ENCODE measurements at places on chromosomes 7 and 10.

- DNase-seq: peak; percentile 10
These were observed at the start of gene PRKCQ for GRCh38 chr10:6579904-6580278. Gene PRKCQ, minus strand, starts transcription at chr10:6580276. Its CDS starts 65,141 bp downstream, at chr10:6515135.

DNA sequence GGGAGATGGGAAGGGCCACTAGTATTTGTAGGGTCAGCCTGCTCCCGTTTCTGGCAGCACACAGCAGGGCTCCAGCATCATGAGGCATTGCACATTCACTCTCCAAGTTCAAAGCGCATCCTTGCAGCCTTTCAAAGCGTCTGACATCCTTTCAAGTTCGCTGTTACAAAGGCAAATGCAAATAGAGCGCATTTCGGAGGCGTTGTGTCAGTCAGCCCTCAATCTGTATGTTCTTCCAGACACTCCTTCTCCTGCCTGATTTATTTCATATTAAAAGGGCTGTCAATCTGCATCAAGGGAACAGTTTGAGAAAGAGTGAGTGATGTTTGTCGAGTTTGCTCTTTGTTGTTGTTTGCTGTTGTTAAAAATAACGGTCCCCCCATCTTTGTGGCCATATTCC is 188.5 kb downstream of the SNX10 start:
- no peak for DNase-seq

DNA sequence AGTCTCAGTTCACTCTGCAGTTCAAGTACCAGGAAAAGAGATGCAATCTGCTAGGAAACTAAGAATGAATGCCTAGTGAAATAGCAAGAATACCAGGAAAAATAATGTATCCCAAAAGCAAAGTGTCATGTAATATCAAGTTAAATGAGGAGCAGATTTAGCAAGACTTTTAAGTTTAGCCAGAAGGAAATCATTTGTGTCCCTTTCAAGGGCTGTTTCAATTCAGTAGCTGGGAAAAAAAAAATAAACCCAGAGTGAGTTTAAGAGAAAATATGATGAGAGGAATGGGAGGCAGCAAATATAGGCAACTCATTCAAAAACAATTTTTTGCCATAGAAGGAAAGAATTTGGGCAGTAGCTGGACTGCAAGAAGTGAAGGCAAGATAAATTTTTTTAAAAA is 135.8 kb downstream of the DGKB start:
- DNase-seq: peak; percentile 74

- peak; percentile 40 for DNase-seq
These were observed 54.3 kb downstream of the ERCC6 start for GRCh38 chr10:49484486-49485235.

- no peak for DNase-seq
These were observed 64.2 kb upstream of the RAPGEF5 start for GRCh38 chr7:22420973-22421635.

GRCh38 chr7:155187061-155187785 is 110.5 kb upstream of the INSIG1 start:
- no peak for DNase-seq

DNA sequence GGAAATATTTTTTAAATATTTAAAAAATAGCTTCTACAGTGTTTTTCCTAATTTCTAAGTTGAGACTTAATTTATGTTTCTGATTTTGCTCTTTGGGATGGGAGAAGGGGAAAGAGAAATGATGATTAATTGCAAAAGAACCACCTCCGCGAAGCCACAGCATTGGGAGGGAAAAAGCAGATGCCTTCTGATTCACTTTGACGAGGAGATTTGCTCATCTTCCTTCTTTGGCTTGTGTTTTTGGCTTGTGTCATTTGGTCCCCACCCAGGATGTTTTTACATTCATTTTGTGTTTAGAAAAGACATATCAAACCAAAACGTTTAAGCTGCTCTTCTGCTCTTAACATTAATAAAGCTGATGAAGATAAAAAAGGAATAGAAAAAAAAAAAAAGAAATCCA is 121.7 kb downstream of the MACC1 start:
- DNase-seq: no peak

- DNase-seq: no peak
These were observed at the start of gene EMX2 for GRCh38 chr10:117542706-117543224. Gene EMX2, plus strand, starts transcription at chr10:117542746. Its CDS starts 522 bp downstream, at chr10:117543268.

- no peak for DNase-seq
These were observed 77.0 kb upstream of the LRRTM3 start for GRCh38 chr10:66848856-66849255.

GRCh38 chr10:53580465-53580864 is 807.9 kb upstream of the MBL2 start:
- no peak for DNase-seq

DNA sequence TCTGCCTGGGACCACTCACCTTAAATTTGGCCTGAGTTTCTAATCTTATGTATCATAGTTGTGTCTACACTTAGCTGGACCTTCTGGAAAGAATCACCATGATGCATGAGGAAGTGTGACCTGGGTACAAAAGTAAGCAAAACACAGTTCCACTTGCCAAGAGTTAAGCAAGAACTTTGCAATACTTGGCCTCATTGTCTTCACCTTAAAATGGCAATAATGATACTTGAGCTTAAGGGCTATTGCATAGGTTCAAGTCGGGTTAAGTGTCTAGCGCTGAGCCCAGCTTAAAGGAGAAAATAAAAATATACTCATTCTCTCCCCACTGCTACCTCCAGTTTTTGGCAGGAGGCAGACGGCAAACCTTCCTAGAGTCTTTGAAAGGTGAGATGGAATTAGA is 133.9 kb upstream of the BMPER start:
- no peak for DNase-seq

- DNase-seq: peak; percentile 96
These were observed 121.1 kb downstream of the BBS9 start for GRCh38 chr7:33250421-33250871.

DNA sequence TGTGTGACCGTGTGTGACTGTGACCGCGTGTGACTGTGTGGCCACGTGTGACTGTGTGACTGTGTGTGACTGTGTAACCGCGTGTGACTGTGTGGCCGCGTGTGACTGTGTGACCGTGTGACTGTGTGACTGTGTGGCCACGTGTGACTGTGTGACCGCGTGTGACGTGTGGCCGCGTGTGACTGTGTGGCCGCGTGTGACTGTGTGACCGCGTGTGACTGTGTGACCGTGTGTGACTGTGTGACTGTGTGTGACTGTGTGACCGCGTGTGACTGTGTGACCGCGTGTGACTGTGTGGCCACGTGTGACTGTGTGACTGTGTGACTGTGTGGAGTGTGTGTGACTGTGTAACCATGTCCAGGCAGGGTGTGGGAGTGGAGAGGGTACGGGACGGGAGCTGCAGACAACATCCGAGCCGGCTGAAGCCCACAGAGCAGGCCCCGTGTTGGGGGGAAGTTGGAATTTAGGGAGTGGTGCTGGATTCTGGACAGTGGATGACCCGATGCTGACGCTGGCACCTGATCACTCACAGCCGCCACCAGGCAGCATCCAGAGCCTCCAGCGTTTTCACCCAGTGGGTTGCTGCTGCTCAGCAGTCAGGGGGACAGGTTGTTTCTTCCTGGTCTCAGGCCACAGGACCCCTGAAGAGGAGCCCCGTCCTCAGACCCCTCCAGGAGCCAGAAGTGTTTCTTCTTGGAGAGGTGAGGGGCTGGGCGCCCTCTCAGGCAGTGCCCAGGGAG is 503.5 kb downstream of the DNAJB6 start:
- DNase-seq: no peak

DNA sequence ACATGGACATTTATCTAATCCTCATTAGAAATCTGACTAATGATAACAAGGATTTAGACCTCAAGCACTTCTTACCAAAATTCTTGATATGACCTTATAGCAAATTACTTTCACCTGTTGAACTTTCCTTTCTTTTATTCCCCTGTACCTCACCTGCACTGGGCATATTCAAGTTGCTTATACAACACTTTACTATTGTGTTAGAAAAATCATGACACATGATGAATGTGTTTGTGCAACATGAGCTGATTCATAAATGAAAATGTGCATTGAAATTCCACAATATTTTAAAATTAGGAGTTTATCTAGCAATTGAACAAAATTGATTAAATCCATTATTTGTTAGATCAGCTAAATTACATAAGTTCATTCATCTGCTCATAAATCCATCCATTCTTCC is 160.6 kb downstream of the CFTR start:
- DNase-seq: no peak

DNA sequence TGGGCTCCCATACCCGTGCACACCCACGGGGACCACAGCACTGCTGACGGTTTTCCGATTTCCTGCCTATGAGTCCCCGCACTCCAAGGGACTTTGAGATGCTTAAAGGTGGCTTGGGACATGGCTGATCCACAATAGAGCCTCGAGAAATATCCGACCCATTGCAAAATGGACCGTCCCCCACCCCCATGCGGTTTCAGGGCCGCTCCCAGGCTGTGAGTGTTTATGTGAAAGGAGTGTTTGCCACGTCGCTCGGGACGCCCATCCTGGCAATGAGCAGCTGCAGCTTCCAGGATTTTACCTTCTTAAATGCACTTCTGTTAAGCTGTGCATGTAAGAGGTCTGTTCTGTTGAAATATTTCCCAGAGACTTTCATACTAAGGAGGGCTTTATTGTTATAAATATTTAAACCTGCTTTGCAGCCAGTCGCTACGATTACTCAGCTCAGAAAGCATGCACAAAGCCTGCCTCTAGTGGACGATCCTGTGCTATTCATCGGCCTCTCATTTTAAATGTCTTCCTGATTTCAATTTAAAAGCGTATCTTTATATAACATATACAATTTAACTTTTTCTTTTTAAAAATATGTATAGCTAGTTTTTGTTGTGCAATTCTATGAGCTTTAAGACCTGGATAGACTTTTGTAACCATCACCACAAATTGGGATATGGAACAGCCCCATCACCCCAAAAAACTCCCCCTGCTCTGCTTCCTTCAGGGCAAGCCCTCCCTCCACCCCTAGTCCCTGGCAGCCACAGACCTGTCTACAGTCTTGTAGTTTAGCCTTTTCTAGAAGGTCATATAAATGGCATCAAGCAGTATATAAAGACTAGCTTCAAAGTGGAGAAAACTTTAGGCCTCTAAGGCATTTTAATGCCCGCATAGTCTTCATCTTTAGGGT is 418.3 kb downstream of the PAXIP1 start:
- no peak for DNase-seq

DNA sequence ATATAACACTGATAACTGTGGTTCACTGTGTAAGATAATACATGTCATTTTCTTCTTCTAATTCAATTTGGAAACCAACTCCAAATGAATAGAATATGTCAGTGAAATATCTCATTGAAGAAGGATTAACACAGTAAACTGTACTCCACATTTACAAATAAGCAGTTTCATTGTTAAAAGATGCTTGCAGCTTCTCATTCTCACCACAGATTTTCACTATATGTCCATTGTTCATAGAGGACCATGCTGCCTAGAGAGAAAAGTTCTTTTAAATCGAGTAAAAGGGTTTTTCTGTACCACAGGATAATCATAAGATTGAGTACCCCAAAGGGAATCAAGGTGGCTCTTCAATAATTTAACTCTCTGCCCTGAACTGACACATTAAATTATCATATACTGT is 165.5 kb downstream of the LRRN3 start:
- DNase-seq: no peak

GRCh38 chr7:133672866-133673265 is 420.0 kb downstream of the EXOC4 start:
- DNase-seq: no peak

DNA sequence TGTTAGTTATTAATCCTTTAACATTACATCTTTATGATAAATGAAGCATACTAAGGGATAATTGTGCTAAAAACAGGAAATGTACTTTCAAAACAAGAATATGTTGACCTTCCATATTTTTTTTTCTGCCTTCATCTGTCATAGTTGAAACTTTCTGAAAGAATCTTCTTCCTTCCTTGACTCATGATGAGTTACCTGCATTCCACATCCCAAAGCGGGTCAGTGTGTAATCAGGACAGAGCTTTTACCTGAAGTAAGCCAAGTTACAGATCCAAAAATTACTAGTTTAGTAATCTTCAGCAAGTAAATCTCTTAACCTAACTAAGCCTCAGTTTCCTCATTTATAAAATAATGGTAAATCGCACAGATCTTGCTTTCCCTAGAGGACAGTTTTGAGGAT is 13.4 kb upstream of the ARL4A start:
- DNase-seq: no peak

GRCh38 chr7:140229591-140230515 is 53.1 kb upstream of the KDM7A start:
- no peak for DNase-seq

- DNase-seq: no peak
These were observed 399.4 kb downstream of the PLXDC2 start for GRCh38 chr10:20215547-20216152.

- DNase-seq: peak; percentile 86
These were observed 5.3 kb downstream of the SRGN start for GRCh38 chr10:69092959-69093850.

DNA sequence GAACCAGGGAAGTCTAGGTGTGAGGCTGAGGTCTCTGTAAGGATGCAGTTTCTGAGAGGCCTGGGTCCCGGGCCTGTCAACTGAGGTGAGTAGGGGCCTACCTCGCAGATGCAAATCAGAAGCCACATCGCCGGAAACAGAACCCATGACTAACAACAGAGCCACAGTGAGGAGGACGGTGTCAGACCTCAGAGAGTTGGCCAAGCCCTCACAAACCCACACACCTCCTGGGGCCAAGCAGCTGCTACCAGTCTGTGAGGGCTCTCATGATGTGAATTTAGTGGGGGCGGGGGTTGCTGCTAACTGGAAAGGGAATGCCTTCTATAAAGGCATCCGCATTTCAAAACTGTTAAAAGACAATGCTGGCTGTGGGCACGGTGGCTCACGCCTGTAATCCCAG is 103.0 kb downstream of the COBL start:
- DNase-seq: no peak

DNA sequence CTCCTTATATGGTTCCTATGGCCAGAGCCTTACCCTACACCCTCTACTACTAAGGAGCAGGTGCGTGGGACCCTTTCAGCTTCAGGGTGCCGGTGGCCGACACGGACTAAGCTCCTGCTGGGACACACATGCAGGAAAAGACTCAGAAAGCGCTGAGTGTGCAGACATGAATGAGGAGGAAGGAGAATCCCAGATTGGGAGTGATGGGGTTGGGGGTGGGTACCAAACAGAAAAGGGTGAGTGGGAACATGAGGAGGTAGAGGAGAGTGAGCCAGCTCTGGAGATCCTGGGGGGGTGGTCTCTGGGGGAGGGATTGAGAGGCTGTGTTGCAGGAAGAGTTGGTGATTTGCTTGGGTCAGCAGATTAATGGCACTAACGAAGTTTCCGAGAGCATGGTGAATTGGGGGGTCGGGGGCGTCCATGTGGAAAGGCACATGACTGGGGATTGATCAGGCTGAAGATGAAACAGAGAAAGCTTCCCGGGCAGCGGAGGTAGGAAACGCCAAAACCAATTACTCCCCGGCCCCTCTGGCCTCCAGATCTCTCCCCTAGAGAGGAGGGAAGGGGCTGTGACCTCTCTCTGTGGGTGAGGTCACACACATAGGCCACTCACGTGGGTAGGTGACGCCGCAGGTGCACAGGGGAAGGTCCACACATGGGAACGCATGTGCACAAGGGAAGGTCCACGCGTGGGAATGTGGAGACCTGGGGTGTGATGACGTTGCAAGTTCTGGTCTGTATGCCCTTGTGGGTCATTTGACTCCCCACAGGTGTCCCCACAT is 37.9 kb upstream of the SLF2 start:
- no peak for DNase-seq

Data from AG10803 (cell line).